Heart left ventricle (tissue), 16 donors: ENCODE measurements at places on chromosomes 3 and 15. TPM values are rescaled to one million over a fixed set of nuclear protein-coding genes. Genes with fewer than 3 reads are reported as not detected.

LRRC3B gene
- 0.11 TPM for polyA plus RNA-seq

DNA sequence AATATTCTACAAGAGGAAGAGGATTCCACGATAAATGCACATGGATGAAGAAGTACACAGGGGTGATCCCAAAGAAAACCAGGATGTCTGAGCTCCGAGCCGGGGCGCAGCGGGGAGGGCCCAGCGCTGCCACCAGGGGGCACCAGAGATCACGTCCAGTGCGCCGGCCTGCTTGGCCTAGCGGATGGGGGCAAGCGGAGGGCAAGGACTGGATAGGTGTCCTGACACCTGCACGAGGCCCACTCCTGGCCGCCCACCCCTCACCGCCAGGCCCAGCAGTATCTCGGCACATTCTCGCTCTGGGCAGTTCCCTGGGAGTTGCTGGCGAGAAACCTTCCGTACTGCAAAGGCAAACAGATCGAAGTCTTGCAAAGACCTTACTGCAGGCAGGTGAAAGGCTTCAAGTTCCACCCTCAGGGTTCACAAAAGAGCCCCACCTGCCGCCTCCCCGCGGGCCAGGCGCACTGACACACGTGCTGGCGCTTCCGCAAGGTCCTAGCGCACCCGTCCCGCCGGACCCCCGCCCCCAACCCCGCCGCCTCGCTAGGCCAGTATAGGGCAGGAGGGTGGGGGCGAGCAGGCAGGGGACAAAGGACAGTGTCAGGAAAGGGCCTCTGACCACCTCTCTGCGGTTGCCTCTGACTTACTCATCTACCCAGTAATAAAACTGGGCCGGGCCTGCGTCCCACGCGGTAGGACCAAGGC lies 3.3 kb downstream of the ANKRD63 start:
- peak; percentile 73 for DNase-seq

DNA sequence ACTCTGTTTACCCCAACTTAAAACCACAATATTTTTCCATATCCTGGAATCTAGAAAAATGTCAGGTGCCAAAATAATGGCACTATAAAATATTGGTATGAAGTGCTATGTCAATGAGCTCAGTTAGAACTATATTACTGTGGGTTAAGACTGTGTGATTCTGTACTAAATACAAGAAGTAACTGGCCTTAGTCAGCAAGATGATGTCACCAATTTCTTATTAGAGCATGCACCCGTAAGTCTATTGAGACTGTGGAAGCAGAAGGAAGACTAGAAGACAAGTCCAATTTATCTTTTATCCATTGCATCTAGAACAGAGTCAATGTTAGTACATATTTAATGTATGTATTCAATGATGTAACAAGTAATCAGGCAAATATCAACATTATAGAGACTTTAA lies 25.0 kb downstream of the LRRC58 start:
- DNase-seq = no peak

SETD5 gene
- polyA plus RNA-seq = 28.7 TPM

GRCh38 chr3:140470962-140471361 lies 206.9 kb upstream of the TRIM42 start:
- no peak for DNase-seq

GRCh38 chr3:49535971-49536874 lies 18.1 kb upstream of the BSN start:
- no peak for DNase-seq

SCG3 gene
- not detected for polyA plus RNA-seq

DNA sequence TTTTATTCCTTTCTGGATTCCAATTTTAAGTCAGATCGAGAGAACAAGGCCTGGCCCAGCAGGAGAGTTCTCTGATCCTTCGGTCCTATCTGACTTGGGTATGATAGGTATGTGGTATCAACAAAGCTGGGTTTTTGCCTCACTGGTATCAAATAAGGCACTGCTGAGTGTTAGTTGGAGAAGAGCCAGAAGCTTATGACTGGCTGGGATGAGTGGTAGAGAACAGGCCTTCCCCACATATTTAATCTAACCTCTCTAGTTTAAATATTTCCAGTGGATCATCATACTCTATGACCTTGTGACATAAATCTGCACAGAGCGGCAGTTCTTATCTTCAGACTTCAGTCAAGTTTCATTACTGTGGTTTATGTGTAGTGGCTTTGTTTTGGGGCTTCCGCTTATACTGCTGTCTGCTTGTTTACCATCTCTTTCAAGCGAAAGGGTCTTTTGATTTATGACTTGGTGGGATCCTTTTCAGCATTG lies 164.5 kb downstream of the PTPRG start:
- DNase-seq = no peak

GRCh38 chr15:89174476-89174875 lies 46.9 kb downstream of the RLBP1 start:
- DNase-seq = no peak

MOBP gene
- polyA plus RNA-seq = not detected

SHQ1 gene
- 24.9 TPM for polyA plus RNA-seq

- no peak for DNase-seq
These were observed 27.9 kb downstream of the CHCHD4 start for GRCh38 chr3:14096742-14097141.

ITGA11 gene
- 2.1 TPM for polyA plus RNA-seq

CKMT1A gene
- polyA plus RNA-seq = 0.29 TPM

DNA sequence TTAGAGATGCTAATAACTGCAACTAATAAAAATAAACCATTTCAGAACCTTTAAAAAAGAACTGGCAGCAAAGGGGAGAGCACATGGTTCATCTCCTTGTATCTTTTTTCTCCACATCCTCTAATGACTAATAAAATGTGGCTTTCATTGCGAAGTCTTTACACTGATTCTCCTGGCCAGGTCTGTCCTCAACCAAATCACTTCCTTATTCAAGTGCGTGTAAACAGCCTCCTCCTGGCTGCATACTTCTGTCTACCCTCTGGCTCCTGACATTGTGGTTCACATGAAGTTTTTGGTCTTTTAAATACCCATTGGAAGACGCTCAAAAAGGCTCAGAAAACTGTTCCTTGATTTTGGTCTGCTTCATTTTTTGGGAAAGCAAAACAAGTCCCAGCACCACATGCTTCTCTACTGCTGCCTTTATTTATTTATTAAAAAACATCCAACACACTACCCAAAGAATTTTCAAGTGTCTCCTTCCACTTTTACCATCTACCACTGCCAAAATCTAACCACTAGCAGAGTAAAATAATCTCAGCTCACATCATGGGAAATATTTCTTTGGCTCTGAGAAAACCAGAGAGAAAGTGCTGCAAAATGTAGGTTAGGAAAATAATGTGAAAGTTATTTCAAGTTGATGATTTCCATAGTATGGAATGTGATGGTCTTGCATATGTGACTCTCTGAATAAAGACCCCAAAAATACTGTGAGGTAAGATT lies 85.1 kb downstream of the EFL1 start:
- DNase-seq = no peak

DNA sequence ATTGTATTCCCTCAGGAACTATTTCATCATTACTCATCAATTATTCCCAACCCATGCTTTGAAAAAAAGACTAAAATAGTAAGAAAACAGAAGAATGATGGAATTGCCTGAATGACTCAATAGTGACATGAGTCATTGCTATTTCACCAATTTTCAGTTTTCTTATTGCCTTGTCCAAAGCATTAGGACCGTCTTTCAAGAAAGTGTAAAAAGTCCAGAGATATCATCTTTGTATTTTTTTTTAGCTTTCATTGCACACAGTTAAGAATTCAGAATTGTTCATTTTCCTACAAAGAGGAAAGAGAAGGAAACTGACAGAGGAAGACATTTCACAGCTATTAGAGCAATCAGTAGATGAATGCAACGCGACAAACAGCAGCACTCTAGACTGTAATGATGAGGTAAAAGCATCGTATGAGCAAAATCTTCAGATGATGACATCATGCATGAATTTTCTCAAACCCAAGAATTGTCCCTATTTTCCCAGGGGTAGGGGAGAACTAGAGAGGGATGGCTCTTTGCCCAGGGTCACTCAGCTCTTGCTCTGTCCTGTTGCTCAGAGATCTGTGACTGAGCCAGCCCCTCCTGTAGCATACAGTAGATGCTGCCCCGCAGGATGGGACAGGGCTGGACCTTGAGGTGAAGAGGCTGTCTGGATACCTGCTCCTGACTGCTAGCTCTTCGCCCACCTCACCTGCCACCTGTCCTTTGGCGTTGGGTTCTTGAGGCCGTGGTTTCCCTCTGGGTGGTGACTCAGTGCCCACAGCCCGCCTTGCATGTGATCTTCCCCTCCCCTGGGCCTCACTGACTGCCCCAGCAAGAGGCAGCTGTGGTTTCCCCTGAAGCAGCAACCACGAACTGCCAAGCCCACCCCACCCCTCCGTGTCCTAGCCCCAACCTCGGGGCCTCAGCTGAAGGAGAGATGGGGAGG lies 84.8 kb downstream of the PPCDC start:
- DNase-seq = no peak

GRCh38 chr3:161420746-161421145 lies 49.4 kb upstream of the SPTSSB start:
- no peak for DNase-seq

TRAT1 gene
- 0.10 TPM for polyA plus RNA-seq

GRCh38 chr3:140250010-140250855 lies 315.2 kb downstream of the CLSTN2 start:
- DNase-seq = no peak
